ENCODE measurements at places on chromosomes 11 and 22.

- DNase-seq: no peak
These were observed 64.8 kb downstream of the TENM4 start for GRCh38 chr11:79375818-79376550.

DNA sequence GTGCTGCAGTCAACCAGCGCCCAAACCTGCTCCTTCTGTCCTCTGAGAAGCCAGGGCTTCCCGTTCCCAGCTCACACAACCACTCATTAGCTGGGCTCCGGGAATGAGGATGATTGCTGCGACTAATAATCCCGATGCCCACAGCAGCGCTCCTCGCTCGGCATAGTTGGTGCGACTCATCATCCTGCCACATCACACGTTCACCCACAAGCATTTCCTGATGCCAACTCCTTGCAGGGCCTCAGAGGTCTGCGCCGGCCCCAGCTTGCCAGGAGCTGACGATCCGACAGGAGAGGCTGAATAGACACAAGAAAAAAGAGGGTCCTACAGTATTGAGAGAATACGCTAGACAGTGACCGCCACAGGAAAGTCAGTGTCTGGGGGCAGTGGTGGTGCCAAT lies 10.6 kb upstream of the CSNK1E start:
- no peak for DNase-seq

DNA sequence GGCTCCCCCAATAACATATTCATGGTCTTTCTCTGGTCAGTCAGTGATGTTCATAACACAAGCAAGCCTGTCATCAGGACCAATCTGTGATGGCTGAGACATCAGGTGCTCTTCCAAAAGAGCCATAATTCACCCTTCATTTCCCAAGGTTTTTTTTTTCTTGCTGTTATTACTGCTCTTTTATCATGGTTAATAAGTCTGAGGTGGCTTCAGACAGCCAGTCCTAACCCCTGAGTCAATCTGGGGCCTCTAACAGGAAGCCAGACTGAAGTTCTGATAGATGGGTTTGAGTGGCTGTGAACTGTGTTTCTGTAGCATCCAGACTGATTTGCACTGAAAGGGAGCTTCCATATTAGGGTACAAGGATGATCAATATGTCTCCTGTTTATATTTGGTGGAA lies 8.8 kb downstream of the EHF start:
- no peak for DNase-seq

- no peak for DNase-seq
These were observed 12.6 kb downstream of the PGAP2 start for GRCh38 chr11:3820971-3821370.

DNA sequence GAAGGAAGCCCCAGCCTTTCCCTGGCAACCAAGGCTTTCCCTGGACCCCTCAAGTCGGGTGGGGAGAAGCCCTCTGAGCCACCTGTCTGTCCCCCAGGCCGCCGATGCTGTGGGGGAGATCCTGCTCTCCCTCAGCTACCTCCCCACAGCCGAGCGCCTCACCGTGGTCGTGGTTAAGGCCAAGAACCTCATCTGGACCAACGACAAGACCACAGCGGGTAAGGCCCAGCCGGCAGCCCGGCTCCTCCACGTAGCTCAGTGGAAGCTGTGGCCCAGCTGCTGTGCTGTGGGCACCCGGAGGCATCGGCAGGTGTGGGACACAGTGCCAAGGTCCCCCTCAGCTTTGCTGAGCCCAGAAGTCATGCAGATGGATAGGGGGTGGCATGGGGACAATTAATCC lies 12.2 kb upstream of the RHOD start:
- no peak for DNase-seq

DNA sequence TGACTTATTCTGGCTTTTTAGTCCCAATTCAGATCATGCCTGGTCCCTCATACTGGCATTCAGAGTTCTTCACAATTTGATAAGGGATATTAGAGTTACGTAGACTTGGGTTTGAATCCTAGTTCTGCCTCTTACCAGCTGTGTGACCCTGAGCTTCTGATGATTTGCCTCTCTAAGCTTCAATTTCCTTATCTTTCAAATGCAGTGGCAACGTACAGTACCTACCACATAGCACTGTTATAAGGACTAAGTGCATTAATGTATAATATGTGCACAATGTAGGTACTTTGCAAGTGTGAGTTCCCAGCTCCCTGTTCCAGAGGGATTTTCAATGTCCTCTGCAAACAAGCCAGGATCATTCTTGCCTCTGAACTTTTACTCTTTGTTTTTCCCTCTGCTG lies 7.3 kb downstream of the RHOG start:
- no peak for DNase-seq

DNA sequence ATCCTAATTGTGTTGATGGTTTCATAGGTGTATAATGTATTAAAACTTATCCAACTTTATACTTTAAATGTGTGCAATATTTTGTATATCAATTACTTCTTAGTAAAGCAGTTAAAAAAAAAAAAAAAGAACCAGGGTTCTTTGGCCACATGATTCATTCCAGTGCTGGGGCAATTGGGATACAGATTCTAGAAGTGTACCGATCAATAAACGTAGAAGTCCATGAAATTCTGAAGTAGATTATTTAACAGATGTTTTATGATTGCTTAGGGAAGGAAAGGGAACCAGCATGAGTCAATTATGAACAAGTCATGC lies 51.0 kb downstream of the MAPK1 start:
- no peak for DNase-seq

DNA sequence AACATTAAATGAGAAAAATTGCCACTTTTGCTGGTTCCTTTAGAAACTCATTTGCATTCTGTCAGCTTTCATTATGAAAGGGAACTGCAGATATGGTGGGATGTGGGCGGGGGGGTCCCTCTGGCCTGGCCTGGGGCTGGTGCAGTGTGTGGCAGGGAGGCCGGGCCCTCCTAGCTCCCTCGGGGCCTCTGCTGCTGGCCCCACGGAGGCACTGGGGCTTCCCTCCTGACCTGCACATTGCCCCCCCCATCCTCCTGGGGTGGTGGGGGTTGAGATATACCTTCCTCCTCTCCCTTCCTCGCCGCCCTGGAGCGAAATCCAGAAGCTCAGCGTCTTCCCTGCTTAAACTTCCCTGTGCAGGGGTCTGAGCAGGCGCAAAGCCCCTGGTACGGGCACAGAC lies 1005.9 kb downstream of the BRD1 start:
- no peak for DNase-seq

- no peak for DNase-seq
These were observed 37.1 kb upstream of the IL17RA start for GRCh38 chr22:17047656-17048055.

- peak; percentile 44 for DNase-seq
These were observed 935 bp downstream of the TRIM68 start for GRCh38 chr11:4607096-4607495.

- DNase-seq: no peak
These were observed 22.6 kb downstream of the C11orf71 start for GRCh38 chr11:114377612-114378267.

DNA sequence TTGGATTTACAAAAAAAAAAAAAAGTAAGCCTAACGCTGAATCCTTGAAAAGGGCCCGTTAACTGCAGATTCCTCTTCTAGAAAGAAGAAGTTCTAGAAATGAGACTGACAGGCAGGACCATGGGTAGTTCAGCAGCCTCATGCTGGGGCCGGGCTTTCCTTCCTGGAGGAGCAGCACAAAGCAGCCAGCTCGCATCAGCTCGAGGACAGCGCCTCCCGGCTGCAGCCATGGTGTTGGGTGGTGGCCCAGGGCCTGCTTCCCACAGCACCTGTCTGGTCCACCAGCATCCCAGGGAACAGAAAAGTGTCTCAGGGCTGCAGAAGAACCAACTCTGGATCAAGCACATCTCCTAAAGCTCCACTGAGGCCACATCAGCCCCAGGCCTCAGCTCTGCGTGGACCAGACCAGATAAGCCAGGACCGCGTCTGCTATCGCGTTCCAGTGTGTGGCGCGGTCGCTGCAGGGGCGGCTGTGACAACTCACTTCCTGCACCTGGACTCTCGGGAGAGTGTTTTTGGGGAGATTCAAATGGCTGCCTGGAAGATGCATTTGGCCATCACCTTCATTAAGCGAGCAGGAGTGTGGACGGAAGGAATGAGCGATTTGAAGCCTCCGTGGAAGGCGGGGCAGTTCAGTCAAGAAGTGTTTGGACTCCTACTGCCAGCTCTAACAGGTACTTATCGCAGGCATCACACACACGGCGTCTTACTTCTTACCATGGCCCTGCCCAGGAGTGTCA lies 53.5 kb downstream of the MYH9 start:
- peak; percentile 53 for DNase-seq

DNA sequence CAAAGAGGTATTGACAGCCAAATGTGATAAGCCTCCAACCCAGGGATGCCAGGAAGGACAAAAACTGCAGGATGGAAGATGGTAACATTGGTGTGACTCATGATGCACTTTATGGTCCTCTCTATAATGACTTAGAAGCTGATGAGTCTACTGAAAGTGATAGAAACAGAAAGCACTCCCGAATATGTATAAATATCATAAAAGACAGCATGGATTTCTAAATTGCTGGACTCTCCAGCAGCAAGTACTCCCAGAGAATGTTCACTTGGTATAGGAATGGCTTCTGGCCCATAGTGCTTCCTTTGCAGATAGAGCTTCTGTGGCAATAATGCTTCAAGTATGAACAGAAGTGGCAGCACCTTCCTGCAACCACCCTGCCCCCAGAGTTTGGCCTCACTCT lies at the start of gene OR52B2:
TSS of gene OR52B2 (minus strand) at position 101 of the 400 bp plus-strand sequence. CDS start at position 101, 0 bp downstream.
- DNase-seq: no peak

GRCh38 chr11:67542169-67542568 lies 18.9 kb upstream of the CABP2 start:
- no peak for DNase-seq

- DNase-seq: no peak
These were observed 22.0 kb downstream of the RBX1 start for GRCh38 chr22:40973144-40973543.

DNA sequence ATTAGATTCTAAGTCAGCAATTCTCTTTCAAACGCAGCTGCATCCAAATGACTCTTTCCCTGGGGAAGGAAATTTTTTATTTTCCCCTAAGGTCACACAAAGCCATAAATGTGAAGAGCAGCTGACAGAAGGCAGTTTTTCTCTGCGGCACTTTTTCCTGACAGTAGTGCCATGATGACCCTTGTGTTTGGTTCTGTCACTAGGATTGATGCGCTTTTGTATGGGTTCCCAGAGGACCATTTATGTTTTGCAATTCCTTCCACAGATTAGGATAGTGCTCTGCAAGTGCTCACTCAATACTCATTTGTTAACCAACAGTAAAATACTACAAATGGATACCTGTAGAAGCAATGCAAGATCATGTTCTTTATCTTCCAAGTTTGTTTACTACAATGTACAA lies 359.6 kb upstream of the CTSC start:
- no peak for DNase-seq

DNA sequence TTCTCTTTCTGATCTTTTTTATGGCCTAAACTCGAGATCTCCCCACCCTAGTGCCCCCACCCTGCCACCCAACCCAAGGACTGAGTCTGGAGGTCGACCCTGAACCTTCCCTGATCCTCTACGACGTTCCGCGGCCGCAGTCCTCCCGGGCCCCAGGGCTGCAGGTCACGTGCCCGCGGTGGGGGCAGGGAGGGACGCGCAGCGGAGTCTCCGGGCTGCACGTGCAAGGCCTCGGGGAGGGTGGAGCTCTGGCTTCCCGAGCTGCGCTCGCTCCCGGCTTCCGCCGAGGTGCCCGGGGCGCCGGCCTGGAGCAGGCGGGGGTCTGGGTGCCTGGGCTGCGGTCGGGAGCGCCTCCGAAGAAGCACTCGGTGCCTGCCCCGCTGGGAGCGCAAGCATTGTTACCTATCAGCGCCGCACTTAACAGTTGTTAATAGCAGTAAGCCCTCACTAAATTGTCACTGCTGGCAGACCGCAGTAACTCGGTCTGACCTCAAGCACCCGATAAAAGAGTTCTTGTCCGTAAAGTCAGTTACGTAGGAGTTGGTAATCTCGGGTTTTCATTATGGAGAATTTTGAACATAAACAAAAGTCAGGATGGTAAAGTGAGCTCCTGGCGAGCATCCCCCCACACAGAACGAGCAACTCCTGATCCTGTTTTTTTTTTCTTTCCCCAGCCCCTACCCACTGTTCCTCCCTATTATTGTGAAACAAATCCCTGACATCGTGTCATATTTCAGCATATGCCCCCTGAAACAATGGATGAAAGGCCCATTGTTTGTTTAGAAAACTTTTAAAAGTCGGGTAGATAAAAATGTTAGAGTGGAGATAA lies 69.7 kb upstream of the EP300 start:
- peak; percentile 26 for DNase-seq

- no peak for DNase-seq
These were observed 290.0 kb downstream of the TBC1D22A start for GRCh38 chr22:47052236-47053012.

DNA sequence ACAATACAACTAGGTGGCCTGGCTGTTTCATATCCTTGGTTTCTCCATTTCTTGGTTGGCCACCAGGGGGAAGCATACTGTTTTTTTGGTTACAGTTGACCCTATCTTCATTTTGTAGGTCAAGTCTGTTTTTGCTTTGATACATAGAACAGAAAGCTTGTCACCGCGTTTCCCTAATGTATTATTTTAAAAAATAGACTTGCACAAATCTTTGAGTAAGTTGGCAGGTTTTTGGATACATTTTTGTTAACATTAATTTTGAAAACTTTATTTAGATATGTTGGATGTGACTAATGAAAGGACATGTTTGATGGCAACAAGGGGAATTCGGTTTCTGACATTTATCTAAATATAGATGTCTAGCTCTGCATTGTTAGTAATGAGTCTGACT lies 3.0 kb downstream of the NCR3LG1 start:
- peak; percentile 77 for DNase-seq

DNA sequence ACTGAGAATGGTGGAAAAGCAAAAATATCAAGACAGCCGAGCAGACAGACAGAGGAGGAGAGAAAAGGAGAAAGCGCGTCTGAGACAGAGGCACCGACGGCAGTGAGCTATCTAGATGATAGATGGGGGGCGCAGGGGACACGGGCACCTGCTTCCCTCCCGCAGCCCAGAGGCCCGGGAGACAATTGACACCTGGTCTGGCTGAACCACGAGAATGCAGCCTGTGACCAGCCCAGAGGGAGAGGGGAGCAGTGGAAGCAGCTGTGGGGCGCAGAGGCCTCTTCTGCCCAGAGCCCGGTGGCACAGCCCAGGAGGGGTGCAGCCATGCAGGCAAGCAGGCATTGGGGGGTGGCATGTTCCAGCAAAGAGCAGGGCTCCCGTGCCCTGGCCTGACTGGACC lies 48.2 kb downstream of the ELFN2 start:
- DNase-seq: no peak

DNA sequence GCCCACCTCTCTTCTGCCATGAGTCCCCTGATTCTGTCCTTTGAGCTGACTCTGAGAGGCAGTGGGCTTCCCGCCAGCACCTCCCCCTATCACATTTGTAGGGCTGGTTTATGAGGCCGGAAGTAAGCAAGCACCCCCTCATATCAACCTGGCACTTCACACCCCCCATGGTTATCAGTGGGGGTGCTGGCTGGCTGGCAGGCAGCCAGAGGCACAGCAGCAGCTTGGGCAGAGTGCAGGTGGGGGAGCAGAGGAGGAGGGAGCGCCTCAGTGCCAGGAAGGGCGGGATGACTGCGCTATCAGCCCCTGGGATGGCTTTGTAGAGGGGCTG lies 22.9 kb upstream of the CHRM4 start:
- DNase-seq: no peak

DNA sequence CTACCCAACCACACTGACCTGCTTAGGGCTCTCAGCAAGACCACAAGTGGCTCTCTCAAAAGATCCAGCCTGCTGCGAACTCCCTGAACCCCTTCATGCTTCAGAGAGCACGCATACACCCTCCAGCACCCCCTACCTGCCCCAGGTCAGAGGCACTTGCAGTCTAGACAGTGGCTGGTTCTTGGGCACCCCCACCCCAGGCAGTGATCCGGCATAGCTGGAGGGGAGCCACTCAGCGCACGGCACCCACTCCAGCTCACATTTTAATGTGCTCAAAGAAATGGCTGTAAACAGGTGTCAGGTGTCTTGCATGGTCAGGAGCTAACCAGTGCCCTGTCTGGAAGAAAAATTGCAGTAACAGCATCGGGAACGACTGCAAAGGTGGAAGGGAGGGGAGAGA lies 140.8 kb downstream of the PKNOX2 start:
- DNase-seq: no peak

Data from pons (tissue), 1 donor.